ENCODE measurements at places on chromosomes 2 and 18.
A peak's percentile ranks its signal among the peaks of the same experiment; 100 is the strongest.

GRCh38 chr2:104845946-104846785 is 7.7 kb upstream of the POU3F3 start:
- DNase-seq, result no peak

- DNase-seq, result no peak
These were observed 62.8 kb downstream of the INO80D start for GRCh38 chr2:206023183-206023582.

GRCh38 chr18:75879196-75879595 is 451.7 kb upstream of the SMIM21 start:
- no peak for DNase-seq

DNA sequence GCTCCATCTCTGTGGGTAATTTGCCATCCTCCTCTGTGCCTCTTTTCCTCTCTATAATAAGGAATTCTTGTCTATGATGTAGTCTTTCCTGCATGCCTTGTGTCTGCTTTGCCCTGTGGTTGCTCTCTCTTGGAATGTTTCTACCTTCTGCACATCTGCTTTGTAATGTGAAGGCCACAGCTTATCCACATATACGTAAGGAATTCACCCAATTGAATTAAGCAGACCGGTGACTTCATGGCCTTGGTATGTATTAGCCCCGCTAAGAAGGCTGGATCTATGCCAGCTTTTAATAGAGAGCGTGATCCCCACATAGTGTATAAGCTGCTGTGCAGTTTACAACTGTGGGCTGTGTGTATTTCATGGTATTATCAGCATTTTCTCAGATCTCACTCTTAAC is 274.7 kb downstream of the RNF144A start:
- peak; percentile 99 for DNase-seq

DNA sequence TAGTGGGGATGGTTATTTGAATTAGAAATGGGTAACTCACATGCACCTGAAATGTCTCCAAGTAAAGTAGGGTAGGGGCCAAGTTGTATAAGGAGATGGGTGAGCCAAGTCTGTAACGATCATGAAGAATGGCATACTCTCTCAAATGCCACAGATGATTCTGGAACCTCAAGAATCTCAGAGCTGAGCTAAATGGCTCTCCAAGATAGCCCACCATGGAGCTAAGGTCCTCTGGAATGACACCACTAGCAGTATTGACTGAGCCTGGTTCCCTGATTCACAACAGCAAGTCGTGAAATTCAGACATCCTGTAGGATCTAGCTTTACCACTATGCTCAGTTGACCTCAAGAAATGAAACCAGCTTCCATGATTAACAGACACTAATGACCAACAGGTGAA is 115.9 kb upstream of the EPAS1 start:
- DNase-seq, result no peak

DNA sequence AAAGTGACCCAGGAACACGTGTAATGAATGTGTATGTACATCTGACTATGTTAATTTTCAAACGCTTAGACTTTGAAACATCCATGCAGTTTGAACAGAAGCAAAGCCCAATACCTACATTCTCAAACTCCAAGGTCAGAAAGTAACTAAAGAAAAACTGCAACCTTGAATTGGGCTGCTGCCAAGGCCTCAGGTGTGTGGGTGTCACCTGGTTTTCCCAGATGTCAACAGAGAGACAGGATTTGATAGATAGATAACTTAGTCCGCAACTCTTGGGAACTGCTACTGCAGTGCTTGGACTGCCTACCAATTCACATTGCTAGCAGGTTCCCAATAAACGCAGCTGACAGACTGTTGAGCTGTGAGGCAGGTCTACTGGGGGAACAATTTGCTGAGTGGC is 78.7 kb upstream of the PAPOLG start:
- DNase-seq, result no peak

GRCh38 chr18:22175346-22175745 is 6.0 kb downstream of the GATA6 start:
- DNase-seq, result no peak

GRCh38 chr2:54429811-54430551 is 26.1 kb upstream of the SPTBN1 start:
- DNase-seq, result no peak

DNA sequence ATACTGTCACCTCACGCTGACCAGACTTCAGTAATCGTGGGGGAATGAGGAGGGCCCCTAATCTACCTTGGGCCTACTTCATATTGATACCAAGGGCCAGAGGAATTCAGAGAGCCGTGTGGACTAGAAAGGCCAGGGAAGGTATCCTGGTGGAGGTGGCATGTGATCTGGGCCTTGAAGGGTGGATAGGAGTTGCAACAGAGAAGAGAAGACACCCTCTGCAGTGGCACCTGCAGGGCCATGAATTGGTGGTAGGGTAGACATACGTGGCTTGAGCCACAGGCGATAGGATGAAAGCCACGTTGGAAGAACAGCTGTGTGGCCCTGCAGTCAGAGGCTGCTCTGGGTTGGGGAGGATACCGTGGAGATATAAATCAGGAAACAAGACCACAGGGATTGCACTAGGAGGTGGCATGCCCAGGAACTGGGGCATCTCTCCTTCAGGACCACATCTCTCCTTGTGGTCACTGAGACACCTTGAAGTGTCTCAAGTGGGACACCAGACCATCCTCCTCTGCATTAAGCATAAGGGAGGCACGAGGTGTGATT is 141.4 kb downstream of the CYP26B1 start:
- no peak for DNase-seq

DNA sequence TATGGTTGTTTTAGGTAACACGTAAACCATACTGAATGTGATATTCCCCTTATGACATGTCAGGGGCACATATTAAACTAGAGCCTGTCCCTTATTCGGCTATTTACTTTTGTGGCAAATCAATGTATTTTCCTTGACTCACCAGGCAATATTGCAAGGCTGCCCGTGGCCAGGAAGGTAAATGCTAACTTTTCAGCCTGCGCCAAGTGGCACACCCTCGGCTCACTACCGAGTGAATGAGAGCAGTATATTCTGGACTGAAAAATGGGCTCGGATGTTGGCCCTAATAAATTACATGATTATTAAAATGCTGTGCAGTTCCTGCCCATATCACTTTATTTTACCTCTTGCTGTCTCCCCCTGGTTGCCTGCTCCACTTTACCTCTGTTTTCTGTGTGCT is 46.7 kb downstream of the POU3F3 start:
- no peak for DNase-seq

DNA sequence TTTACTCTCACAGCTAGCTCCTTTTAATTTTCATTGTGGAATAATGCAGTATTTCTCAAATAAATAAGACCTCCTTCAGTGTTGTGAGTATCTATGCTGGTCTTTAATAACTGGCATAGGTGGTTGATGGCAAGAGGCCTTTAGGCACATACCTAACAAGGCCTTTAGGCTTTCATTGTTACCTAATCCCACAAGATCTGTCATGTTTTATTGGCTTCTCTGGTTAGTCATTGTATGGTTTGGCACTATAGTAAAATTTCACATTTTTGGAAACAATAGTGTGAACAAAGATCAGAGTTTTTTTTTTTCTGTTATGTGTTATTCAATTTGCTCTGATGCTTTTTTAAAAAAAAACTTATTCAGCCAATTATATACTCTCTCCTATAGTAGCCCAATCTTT is 89.8 kb upstream of the NEUROD1 start:
- no peak for DNase-seq

DNA sequence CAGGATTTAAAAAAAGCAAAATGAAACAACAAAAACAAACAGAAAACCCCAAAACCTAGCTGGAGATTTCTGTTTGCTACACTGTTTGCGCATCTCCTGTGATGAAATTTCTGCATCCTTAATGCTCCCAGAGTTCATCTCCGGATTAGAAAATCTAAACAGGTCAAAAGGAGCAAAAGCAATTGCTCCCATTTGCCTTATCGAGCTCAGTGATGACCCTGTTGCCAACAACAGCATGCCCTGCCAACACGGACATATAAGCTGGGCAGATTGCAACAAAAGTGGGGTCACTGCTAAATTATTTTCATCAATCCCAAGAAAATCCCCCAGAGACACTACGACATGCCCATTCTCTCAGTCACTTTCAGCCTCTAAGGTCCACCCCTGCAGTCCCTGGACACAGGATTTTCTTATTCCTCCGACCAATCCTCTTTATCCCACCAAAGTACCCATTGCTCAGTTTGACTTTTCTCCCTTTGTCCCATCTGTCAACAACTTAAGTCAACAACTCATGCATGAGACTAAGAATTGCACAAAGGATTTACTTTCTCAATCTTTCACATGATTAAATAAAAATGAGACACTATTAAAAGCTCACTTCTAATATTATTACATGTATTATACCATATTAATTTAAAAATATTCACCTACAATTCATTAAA is 67.8 kb downstream of the ABCG8 start:
- DNase-seq, result no peak

- no peak for DNase-seq
These were observed 19.2 kb downstream of the IRS1 start for GRCh38 chr2:226780431-226780830.

DNA sequence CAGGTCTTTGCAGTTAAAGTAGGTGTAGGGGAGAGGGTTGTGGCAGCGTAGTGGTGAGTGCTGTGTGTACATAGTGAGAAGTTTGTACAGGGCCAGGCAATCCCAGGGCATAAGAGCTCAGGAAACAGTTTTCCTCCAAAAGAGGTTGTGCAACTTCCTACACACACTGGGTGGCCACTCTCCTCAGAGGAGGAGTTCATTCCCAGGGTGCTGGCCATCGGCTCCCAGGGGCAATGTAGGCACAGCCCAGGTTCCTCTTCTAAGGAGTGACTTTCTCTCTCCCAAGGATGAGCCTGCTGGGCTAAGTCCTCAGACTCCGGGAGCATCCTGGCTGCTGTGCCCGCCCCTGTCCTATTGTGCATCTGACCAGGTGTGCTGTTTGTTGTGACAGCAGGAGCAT is 3.0 kb downstream of the ACOXL start:
- no peak for DNase-seq

DNA sequence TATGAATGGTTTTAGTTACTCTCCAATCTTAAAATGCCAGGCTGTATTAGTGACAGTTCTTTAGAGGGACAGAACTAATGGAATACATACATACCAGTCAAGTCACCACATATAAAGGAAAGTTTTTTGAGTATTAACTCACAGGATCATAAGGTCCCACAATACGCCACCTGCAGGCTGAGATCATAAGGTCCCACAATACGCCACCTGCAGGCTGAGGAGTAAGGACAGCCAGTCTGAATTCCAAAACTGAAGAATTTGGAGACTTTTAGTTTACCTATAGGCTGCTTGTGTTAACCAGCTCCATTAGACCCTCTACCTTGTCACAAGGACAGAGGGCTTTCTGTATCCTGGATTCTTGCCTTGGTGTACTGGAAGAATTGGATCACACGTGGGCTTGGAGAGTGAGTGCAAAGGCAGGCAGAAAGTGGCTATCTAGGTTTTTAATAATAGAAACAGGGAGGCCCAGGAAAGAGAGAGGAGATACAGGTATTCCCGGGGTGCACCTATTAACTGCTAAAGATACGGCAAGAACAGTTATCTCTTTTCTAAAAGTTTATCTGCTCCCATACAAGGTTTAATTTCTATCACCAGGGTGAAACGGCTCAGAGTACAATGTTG is 234.9 kb upstream of the CYRIA start:
- no peak for DNase-seq

- DNase-seq, result no peak
These were observed 572.9 kb upstream of the SLC8A1 start for GRCh38 chr2:41024816-41025215.

DNA sequence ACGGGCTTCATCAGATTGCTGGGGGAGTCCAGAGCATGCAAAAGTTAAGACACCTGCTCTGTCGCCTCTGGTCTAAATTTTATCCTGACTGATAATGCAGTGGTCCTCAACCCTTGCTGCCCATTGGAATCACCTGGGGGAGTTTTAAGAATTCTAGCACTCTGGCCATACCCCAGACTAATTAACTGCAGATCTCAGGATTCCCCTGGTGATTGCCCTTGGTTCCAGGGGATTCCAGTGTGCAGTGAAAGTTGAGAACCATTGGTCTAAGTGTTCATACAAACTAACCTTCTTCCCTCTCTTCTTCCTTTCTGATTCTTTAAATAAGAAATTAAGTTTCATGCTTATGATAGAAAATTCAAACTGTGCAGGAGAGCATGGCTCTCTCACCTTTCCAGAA is 105.7 kb upstream of the MGAT5 start:
- no peak for DNase-seq

- peak; percentile 89 for DNase-seq
These were observed 51.1 kb downstream of the PAPOLG start for GRCh38 chr2:60806988-60807681.

DNA sequence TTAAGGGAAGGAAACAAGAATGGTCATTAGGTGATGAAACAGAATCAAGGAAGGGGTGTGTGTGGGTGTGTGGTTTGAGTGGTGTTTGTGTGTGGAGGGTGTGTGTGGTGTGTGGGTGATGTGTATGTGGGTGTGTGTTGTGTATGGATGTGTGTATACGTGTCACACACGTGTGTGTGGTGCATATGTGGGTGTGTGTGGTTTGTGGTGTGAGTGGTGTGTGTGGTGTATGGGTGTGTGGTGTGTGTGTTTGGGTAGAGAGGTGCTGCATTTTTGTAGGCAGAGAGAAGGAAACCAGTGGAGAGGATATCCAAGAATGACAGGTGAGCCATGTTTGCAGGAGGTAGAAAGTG is 1.1 kb upstream of the CEP192 start:
- DNase-seq, result no peak

- DNase-seq, result no peak
These were observed 974.0 kb upstream of the CNTNAP5 start for GRCh38 chr2:123051136-123051535.

DNA sequence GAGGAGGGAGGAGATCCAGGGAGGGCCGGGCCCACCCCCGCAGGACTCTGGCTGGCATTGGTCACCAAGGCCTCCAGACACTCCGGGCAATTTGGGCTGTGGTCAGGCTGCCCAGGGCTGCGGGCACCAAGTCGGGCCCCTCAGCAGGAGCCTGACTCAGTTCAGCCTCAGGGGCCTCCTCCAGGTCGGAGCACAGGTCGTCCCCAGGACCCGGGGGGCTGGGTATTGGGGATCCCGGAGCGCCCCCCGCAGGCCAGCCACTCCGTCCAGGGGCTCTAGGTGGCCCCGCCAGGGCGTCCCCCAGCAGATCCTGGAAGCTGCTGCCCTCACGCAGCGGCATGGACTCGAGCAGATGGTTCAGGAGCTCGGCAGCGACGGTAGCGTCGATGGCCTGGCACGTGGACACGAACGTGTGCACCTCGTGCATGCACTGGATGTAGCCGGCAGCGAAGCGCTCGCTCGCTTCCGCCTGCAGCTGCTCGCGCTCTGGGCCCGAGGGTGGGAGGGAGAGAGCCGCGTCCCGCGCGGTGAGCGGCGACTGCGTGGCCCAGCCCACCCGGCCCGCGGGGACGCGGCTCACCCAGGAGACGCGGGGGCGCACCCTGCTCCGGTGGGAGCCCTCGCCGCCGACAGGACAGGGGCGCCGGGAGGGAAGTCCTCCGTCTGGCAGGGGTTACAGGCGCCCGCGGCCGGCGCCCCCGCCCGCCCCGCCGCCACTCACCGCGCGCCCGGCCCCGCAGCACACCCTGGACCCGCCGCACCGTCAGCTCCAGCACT is 884 bp downstream of the HES6 start:
- no peak for DNase-seq
